ENCODE measurements at places on chromosomes 11 and 22.

GRCh38 chr11:82049199-82049598 lies 684.5 kb downstream of the FAM181B start:
- no peak for DNase-seq

- no peak for DNase-seq
Observed at GRCh38 chr11:31764766-31765165, 46.4 kb downstream of the PAX6 start.

DNA sequence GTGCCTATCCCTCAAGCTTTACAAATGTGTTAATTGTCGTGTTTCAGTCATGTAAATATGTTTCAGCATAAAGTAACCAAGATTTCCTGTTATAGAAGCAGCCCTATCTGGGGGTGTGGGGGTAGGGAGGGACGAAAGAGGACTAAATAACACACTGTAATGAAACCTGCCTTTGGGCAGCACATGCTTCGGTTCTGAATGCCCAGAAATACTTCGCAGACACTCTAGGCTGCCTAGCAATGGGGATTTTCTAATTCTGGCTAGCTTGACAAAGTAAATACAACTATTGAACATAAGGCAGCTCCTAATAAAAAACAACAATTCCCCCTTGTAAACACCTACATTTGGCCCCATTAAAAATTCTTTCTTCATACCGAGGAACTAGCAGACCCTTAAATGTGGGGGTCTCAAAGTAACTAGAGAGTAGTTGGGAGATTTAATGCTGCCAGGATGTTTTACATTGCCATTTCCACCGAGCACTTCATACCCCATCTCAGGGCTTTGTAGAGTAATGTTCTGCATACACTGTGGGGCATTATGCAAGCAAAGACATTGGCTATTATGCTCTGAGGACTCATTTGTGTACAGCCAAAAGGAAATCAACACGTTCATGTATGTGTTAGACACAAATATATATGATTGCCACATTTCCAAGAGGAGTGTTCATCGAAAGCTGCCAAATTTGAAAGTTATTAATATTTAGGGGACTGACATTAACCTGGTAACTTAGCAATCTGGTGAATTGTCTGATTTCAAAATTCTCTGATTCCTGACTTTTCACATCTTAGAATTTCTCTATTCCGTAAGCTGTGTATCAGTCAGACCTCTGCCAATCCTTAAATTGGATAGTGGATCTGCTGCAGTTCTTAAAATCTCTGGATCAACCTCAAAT lies 42.1 kb downstream of the PAX6 start:
- no peak for DNase-seq

GRCh38 chr11:3971756-3972404 lies 116.4 kb downstream of the STIM1 start:
- DNase-seq: no peak

GRCh38 chr11:46889689-46890475 lies 28.5 kb downstream of the LRP4 start:
- DNase-seq: peak; percentile 43

- no peak for DNase-seq
Observed at GRCh38 chr11:128214263-128214662, 373.1 kb downstream of the ETS1 start.

DNA sequence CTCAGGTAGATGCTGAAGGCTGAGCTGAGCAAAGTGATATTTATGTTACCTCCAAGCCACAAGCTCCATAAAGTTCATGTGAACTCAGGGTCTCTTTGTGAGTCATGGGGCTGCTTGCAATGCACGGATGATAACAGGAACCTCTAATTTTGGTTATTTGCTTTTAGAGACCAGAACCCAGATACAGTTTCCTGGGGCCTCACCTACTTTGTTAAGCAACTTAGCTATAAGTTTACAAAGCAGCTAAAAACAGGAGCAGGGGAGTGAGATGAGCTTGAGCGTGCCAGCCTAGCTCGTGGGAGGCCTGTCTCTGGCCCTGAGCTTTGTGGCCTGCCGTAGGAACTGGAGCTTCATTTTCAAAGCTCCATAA lies 29.2 kb downstream of the SREBF2 start:
- no peak for DNase-seq

DNA sequence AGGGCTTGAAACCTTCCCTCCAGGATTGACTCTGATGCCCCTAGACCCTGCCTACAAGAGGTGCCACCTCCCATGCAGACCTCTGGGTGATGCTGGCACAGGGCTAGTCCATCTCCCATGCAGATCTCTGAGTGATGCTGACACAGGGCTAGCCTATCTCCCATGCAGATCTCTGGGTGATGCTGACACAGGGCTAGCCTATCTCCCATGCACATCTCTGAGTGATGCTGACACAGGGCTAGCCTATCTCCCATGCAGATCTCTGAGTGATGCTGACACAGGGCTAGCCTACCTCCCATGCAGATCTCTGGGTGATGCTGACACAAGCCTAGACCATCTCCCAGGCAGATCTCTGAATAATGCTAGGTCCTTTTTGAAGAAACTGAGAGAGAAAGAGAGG lies 321.7 kb downstream of the NTM start:
- DNase-seq: no peak

- DNase-seq: no peak
Observed at GRCh38 chr11:64593156-64594105, 2.4 kb downstream of the SLC22A12 start.

GRCh38 chr11:132728026-132728425 lies 804.3 kb downstream of the OPCML start:
- no peak for DNase-seq

GRCh38 chr11:100827934-100828661 lies 141.0 kb downstream of the ARHGAP42 start:
- DNase-seq: no peak

DNA sequence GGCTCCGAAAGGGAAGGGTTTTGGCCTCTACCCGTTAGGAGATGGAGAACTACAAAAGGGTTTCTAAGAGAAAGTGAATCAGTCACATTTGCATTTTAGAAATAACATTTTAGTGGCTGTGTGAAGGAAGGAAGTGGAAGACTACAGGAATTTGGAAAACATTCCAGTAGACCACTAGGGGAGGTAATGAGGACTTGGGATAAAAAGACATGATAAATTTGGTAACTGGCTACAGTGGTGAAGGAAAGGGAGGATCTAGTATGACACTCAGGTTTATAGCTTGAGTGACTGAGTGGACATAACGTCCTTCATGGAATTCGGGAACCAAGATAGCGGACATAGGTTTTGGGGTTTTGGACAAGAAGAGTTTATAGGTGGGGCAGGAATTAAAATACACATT lies 7.0 kb upstream of the RRM1 start:
- DNase-seq: no peak

GRCh38 chr11:67584205-67584880 lies 731 bp downstream of the GSTP1 start:
- DNase-seq: no peak

GRCh38 chr11:10922892-10923291 lies 65.0 kb upstream of the ZBED5 start:
- DNase-seq: no peak

- no peak for DNase-seq
Observed at GRCh38 chr22:38782402-38783094, 11.4 kb downstream of the DNAL4 start.

DNA sequence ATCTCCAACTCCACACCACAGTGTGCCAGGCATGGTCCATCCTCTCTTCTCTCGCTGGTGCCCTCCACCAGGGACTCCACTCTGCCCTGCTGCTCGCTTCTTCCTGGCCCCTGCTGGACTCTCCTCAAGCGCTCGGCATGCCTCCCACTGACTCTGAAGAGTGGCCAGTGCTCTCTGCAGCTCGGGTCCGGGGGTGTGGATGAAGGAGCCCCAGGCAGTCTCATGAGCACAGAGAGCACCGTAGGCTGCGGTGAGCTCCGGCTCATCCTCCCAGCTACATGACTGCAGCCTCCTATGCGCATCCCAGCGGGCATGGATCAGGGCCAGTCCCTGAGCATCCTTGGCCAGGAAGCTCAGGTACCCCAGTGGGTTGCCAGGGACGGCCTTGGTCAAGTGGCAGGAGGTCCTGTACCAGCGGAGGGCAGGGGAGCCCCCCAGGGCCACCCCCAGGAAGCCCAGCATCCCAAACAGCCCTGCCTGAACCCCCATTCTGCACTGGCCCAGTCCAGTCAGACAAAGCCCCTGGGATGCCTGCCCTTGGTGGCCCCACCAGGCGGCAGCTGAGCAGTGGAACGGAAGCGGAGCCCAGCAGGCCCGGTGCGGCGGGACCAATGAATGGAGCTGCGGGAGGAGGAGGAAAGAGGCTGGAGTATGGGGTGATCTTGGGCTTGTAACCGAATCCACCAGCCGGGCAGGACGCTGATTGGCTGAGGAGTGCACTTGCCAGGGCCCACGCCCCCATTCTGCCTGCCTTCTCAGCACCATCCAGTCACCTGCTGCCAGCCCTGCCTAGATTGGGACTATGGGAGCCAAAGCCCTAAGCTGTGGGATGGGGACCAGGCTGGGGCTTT lies at the start of gene PLA2G3:
TSS of gene PLA2G3 (minus strand) at position 643 of the 851 bp plus-strand sequence. CDS start at position 489, 154 bp downstream.
- no peak for DNase-seq

- no peak for DNase-seq
Observed at GRCh38 chr22:29701155-29701999, 18.4 kb upstream of the CABP7 start.

GRCh38 chr11:14904745-14905103 lies 12.7 kb upstream of the CYP2R1 start:
- DNase-seq: peak; percentile 63

GRCh38 chr11:123144707-123145106 lies 50.3 kb downstream of the CLMP start:
- no peak for DNase-seq

DNA sequence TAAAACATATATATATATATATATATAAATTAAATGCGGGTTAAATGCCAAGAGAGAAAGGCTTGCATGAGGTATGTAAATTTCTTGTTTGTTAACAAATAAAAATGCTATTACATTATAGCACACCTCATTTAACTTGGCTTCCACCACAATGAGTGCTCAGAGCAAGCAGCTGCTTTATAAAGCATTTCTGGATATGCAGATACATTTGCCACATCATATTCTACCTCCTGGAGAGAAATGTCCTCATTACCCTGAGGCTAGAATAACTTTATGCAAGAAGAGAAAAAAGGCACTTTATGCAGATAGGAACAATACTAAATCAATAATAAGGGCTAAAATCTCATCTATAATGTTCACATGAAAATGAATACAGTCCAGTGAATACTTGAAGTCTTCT lies 181.7 kb upstream of the CCDC90B start:
- no peak for DNase-seq

DNA sequence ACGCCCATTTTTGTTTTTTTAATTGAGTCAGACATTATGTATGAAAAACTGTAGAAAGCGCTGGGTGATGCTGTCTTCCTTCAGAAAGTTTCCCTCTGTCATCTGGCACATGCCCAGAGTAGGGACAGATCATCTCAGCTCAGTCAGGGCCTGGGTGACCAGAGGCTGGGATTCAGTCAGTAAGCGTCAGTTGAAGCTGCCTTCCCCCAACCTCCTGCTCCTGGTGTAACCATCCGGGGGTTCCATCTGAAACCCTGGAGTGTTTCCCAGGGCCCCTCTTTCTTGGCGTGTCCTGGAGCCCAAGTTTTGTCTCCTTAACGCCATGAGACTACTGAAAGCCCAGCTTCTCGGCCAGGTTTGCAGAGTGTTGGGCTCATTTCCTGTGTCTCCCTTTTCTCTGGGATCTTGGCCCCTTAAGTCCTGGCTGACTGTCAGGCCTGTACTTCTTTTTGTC lies 10.7 kb downstream of the PPFIA1 start:
- no peak for DNase-seq

DNA sequence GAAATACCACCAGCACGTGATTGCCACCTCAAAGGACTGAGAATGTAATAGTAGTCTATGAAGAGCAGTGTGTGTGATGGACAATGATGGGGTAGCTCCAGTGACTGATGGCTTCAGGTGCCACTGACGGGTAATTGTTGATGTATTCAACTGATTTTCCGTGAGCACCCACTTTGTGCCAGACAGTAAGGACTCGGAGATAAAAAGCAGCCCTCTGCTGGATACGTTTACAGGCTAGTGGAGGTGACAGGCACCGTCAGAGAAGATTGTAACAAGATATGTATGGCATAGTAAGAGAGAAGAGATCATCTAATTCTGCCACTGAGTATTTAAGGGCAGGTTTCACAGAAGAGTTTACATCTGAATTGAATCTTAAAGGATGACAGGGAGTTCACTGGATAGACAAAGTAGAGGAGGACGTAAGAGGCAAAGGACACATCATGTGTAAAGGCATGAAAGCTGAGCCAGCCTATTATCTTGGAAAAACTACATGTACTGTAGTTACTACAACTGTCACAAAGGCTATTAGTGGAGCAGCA lies 1.1 kb upstream of the ENTHD1 start:
- no peak for DNase-seq

DNA sequence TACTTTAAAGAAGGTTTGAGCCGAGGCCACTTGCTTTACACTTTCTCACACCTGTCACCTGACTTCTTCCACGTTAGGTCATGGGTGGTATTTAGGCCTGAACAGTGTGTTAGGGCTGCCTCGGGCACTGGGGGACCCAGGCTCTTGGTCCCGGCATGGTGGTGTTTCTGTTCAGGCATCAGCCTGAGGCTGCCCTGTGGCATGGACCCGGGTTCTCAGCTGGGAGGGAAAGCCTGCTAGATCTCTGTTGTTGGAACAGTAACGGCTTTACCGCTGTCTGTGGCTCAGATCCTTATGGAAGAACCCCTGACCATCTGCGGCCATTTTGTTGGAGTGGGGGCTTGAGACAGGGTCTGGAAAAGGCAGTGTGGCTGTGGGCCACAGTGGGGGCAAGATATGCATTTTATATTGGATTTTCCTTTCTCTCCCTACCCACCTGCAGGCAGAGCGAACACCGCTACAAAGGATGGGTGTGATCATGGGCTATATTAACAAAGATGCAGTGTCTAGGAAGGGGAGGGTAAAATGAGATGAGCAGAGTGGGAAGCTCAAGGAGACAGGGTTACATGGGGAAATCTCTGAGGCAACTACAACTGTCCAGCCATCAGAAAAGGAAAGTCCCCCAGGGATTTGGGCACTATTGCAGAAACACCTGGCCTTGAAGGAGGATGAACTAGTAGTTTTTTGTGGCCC lies 1.6 kb upstream of the KCNJ11 start:
- no peak for DNase-seq

DNA sequence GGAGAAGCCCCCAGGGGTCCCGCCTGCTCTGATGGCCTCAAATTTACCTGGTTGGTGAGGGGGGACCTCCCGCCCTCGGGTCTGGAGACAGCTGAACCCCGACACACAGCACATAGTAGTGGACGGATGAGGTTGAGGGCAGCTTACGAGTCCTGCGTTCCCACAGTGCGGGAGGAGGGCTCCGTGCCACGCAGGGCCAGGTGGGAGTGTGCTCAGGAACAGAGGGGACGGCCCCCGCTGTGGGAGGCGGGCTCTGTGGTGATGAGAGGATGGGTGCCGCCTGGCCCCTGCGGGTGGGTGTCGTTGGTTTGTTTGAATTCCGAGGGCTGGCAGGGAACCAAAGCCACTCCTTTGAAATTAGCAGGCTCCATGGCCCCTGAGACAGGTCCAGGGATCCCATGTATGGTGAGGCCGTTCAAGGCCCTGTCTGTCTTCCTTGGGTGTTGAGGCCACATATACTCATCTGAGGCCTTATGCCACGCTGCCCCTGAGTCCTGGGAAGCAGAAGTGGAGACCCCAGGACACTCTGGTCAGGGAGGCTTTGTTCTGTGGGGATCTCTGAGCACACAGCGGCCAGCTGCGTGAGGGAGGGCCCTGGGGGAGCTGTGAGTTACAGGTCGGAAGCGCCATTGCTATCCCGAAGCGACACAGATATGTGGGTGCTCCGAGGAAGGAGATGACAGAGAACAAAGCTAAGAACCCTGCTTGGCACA lies 21.9 kb downstream of the NADSYN1 start:
- no peak for DNase-seq
